ENCODE measurements at places on chromosomes 11 and 22.
A peak's percentile ranks its signal among the peaks of the same experiment; 100 is the strongest.

GRCh38 chr22:20138417-20138738 lies 6.8 kb downstream of the ZDHHC8 start:
- no peak for DNase-seq

- peak; percentile 91 for DNase-seq
Observed at GRCh38 chr11:21635394-21636145, 557.3 kb upstream of the ANO5 start.

DNA sequence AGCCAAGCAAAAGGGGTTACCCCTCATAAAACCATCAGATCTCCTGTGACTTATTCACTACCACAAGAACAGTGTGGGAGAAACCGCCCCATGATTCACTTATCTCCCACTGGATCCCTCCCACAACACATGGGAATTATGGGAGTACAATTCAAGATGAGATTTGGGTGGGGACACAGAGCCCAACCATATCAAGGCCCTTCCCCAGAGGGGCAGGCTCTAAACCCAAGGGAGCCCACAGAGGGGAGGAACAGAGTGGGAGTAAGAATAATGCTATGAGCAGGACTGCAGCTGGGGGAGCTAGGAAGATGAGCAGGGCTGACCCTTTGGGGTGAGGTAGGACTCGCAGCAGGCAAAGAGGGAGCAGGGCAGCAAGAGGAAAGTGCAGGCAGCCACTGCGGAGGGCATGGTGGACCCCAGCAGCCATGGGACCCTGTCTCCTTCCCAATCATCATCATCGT lies 59.3 kb downstream of the CD82 start:
- DNase-seq: no peak

GRCh38 chr22:36901411-36902142 lies 11.9 kb upstream of the CSF2RB start:
- DNase-seq: no peak

GRCh38 chr11:21769188-21769587 lies 423.7 kb upstream of the ANO5 start:
- DNase-seq: no peak

- DNase-seq: no peak
Observed at GRCh38 chr22:36332623-36333332, 55.0 kb downstream of the MYH9 start.

- no peak for DNase-seq
Observed at GRCh38 chr11:115806056-115806455, 301.8 kb upstream of the CADM1 start.

- no peak for DNase-seq
Observed at GRCh38 chr11:112884012-112884767, 77.0 kb upstream of the NCAM1 start.

DNA sequence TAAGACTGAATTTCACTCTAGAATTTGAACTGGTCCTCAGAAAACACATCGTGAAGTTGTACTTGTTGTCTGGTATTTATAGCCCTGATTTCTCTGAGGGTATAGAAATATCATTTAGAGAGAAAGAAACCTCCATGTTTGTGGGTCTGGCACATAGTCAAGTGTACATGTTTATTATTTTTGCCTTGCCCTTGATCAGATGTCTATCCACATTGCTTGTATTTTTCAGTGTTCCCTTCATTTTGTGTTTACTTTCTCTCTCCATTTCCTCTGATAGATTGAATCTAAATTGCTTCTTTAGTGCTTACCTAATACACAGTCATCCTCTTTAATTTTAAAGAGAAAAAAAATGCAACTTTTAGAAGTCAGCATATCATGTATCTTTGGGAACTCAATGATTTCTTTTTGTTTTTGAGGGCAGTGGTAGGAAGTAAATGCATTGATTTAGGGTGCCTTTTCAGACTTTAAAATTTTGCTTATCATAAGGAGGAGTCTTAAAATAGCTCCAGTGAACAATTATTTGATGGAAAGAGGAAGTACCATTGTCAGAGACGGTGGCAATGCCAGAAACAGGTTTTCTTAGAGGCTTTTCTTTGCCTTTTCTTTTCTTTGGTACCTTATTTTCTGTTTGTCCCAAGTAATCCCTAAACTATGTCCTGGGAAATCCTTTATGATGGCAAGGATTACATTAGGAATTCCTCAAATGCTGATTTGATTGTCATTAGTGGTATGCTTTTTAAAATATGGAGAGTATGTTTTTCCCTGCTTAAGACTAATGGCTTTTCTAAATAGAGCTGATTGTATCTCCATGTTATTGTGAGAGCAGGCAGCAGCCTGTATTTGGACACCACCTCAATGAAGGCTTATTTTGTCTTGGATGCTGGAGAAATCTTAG lies 29.8 kb upstream of the TECTA start:
- no peak for DNase-seq

DNA sequence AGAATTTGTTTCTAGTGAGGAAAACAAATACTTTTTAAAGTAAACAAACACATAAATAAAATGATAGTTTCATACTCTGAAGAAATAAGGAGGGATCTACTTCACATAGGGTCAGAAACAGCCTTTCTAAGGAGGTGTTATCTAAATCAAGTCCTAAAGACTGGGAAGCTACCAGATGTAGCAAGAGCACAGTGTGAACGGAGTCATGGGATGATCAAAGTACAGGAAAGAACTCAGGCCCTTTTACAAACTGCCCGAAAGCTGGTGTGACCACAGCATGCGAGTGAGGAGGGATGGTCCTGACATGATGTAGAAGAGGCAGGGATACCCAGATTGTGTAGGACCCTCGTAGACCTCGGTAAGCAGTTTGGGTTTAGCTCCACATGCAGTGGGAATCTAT lies 102.8 kb downstream of the ARHGAP32 start:
- DNase-seq: no peak

DNA sequence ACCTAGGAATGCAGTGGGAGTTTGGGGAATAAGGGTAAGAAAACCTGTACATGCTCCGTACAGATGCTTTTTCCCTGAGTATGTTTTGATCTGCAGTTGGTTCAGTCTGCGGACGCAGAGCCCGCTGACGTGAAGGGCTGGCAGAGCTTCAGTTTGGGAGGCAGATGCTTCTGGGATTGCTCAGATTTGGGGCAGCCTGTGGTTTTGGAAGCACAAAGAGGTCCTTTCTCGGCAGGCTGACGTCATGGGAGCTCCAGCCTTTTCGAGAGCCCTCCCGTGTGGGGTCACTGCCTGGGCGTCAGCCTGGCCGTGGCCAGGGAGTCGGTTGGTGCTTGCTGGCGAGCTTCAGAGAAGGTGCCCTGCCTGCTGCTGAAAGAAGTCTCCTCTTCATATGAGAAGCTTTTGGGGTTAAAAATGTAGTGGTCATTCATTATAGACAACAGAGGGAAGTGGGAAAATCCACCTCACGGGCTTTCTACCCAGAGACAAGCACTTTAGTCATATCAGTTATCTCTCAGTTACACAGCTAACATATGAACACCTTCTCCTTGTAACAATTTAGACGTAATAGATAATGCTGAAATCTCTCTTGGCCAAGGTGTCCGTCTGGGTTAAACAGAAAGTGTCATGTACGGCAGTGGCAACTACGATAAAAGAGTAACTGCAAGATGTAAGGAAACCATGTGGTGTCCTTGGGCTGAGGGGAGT lies 26.8 kb downstream of the TPCN2 start:
- no peak for DNase-seq

DNA sequence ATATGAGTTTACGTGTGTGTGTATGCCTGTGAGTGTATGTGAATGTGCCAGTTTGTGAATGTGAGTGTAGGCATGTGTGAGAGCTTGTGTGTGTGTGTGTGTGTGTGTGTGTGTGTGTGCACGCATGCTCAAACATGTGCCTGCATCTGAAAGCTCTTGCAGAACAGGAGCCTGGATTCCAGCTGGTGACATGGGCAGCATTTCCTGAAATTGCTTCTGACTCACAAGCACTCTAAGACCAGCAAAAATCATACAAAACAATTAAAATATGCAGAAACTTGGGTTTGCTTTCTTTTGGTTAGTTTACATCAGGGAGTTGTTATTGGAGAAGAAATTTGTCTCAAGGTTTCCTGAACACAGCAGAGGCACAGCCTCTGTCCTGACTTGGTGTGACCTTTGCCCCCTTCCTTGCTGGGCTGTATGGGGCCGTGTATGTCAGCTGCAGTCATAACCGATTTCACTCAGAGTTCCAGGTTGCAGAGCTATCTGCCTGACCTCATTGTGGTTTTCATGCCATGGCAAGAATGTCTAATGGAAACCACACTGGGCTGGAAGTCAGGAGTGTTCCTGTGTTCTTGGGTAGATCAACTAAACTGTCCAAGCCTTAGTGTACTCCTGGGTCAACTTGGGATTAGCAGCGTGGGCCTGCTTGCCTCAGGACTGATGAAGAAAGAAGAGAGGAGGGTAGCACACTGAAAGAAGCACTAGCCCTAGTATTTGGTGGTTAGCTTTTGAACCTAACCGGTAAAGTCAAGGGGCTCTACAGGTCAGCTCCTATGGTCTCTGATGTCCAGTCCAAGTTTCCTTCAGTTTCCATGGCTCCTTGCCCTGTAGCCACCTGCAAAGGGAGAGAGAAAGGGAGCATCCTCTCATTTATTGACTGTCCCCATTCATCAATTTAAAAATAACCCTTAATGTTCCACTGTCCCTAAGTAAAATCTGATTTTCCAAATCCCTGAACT lies 143.7 kb downstream of the SNX19 start:
- no peak for DNase-seq

- DNase-seq: no peak
Observed at GRCh38 chr11:27718863-27719545, 18.7 kb upstream of the BDNF start.

DNA sequence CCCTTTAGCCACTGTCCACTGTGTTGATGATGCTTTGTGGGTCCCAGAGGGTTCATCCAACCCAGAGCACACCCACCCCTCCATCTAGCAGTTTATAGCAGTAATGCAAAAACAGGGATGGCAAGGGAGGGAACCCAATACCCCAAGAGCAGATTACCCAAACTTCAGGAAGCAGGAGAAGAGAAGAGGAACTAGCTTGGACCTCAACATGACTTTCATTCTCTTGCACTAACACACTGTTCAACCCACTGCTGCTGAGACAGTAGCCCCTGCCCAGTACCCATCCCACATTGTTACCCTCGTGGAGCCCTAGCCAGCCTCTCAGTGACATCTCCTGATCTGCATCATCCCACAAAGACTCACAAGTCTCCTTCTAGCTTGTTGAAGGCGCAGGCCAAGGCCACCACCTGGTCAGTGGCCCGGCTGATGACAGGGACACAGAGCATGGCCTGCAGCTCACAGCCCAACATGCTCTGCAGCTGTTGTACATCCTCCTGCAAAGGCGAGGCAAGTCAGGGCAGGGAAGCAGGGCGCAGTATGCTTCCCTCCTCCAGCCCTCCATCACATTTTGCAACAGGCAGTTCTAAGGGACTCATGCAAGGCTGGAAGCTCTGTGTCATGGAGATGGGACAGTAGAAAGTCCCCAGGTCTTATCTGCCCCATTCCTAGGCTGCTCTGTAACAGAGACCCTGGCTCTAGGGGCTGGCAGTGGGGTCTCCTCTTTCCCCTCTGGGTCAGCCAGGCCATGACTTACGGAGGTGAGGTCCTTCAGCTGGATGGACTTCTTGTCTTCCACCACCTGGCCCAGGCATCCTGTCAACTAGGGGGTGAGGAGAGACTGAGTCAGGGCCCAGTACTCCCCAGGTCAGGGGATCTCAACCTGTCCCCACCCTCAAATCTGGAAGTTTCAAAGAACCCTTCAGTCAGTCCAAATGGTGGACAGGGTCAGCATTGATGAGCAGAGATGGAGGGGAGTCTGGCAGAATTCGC lies 85.5 kb downstream of the PDE2A start:
- no peak for DNase-seq

DNA sequence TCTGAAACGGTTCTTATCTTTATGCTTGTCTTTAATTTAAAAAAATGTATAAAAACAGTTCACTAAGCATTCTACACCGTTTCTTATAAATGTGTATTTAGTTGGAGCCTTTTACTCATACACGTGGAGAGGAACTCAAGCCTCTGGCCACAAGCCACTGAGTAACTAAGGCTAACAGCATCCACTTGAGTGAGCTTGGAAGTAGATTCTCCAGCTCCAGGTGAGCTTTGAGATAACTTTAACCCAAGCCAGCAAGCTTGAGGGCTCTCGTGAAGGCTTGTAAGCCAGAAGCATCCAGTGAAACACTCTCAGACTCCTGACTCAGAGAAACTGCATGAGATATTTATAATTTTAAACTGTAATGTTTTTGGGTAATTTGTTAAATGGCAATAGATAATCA lies 82.6 kb downstream of the ARHGAP20 start:
- no peak for DNase-seq

DNA sequence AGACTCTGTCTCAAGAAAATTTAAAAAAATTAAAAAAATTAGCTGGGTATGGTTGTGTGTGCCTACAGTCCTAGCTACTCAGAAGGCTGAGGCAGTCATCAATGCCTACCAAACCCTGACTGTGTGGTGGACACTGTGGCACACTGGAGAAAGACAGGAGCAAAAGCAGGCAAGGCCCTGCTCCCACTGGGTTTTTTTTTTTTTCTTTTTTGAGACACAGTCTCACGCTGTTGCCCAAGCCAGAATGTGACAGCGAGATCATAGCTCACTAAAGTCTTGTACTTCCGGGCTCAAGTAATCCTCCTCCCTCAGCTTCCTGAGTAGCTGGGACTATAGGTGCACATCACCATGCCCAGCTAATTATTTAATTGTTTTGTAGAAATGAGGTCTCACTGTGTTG lies 4.6 kb downstream of the NEFH start:
- no peak for DNase-seq

DNA sequence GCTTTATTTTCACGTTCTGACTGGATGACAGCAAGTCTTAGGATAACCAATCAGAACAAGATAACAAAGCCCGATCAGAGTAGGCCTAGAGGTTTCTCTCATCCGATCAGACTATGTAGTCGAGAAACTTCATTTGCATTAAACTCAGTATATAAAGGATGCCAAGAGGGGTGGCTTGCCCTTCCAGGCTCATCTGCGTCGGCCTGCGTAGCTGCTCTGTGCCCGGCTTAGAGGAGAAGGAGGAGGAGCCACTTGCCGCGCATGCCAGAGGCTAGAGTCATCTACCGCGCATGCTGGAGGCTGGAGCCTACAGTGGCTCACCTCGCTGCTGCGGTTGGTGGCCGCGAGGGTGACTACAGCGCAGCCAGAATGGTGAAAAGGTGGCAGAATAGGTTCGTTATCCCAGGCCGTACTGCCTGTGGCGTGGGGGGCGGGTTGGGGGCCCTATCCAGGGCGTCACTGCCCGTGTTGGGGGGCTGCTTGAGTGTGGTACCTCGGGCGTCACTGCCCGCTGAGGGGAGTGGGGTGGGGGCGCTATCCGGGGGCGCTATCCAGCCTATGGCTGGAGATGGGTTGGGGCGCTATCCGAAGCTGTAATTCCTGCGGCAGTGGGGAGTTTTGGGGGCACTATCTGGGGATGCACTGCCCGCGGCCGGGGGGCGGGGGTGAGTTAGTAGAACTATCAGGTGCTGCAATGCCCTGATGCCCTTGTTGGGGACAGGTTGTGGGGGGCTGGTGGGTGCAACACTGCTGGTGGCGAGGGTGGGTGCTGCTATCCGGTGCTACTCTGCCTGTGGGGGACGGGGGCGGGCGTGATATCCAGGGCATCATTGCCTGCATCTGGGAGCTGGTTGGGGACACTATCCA lies at the start of gene RFPL2:
Gene RFPL2, minus strand, starts transcription at position 218 of the 867 bp plus-strand sequence. CDS start 2,622 bp downstream, outside the sequence.
- DNase-seq: peak; percentile 79

- no peak for DNase-seq
Observed at GRCh38 chr11:88431675-88432341, 94.3 kb upstream of the CTSC start.

- no peak for DNase-seq
Observed at GRCh38 chr11:48129697-48130395, 86.8 kb upstream of the OR4B1 start.

GRCh38 chr22:37363261-37363992 lies 63.9 kb downstream of the ELFN2 start:
- no peak for DNase-seq

- DNase-seq: no peak
Observed at GRCh38 chr22:46905415-46905814, 143.0 kb downstream of the TBC1D22A start.

GRCh38 chr22:48473202-48473601 lies 1354.5 kb downstream of the BRD1 start:
- no peak for DNase-seq

Data from NCI-H526 treated with DMSO at 0.1 percent for 48 hours (cell line).